Jurkat, Clone E6-1 (cell line): ENCODE measurements at places on chromosomes 11 and 22.

DNA sequence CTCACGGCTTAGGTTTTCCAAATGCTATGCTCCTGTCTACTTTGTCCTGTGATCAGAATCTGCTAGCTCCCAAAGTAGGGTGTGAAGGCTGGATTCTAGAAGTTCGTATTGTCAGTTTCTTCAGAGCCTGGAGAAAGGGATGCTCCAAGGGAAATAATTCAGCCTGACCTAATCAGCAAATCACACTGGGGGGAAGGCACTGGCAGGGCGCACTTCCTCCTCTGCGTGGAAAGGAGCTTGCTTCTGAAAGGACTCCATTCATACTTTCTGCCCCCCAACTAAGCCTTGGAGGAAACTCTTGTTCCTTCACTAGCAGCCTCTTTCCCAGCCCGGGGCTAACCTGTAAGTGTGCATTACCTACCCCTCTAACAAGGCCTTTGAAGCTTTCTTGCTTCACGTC is 165.9 kb downstream of the NAV2 start:
- DNase-seq, result no peak

DNA sequence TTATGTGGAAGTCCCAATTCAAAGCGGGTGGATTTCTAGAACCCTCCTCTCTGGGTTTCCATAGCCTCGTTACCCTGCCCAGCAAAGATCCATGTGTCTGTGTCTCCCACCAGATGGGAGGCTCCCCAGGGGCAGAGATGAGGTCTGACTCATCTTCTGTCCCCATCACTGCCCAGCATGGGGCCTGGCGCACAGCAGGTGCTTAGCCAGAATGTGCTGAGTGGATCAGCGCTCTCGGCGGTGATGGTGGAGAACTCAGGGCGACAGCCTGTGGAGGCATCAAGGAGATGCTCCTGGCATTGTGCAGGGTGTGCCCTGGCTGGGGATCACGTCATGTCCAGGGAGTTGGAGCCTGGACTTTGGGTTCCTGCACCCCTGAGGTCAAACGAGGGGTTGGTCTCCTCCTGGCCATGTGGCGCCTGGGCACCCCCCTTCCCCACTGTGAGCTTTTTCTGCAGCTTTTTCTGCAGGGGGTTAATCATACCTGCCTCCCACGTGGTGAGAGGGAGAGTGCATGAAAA is 46.1 kb upstream of the RFPL3 start:
- no peak for DNase-seq

DNA sequence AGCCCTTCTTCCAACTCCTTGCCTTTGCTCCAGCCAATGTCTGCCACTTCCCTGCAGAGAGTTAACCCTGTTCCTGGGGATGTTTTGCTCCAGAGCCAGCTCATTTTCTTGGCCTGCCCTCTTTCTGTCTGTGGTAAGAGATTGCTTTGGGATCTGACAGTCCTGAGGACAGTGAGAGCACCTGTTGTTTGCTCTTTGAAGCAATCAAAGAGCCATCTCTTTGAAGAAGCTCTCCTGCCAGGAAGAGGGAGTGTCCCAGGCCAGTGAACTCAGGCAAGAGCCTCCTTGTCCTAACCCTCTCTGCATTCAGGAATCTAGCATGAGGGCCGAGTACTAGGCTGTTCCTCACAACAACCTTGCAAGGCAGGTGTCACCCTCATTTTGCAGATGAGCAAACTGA is 42.2 kb downstream of the TRAF6 start:
- DNase-seq, result no peak

DNA sequence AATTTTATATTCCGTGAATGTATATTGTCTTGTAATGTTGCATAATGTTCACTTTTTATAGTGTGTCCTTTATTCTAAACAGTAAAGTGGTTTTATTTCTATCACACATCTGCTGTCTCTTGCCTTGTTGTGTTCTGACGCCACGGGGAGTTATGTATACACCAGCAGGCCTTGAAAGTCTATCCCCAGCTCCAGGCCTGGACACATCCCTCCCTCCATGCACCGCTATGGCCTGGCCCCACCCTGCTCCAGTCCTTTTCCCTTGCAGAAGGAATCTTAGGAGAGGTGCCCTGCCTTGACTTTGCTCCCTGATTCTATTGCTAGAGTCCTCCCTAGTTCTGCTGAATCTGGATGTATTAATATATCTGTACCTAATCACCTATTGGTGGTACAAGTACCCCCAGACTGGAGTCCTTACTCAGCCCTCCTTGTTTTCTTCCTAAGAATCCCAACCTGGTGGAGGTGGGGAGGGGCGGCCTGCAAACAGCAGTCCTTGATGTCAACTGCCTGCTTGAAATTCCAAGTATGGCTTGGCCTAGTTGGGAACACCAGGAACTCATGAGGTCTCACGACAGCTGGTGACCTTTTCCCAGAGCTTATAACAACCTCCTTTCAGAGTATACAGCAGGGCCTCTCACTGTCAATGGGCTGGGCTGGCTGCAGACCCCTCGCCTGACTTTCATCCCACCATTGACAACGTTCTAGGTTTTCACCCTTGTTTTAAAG is 61.6 kb downstream of the TIMP3 start:
- no peak for DNase-seq

GRCh38 chr22:32286290-32286840 is 31.2 kb upstream of the SLC5A4 start:
- no peak for DNase-seq

DNA sequence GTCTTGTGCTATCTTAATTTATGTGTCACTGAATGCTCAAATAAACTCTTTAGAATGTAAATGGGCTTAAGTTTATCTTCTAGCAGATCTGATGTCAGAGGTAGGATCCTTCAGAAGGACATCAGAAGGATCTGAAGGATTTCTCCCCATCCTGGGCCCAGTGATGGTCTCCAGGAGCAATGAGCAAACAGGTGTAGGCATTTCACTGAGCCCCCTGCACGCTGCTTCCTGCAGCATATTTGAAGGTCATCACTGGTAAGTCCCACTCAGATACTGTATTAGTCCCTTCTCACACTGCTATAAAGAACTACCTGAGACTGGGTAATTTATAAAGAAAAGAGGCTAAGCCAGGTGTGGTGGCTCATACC is 4.5 kb downstream of the GSTP1 start:
- DNase-seq, result no peak

DNA sequence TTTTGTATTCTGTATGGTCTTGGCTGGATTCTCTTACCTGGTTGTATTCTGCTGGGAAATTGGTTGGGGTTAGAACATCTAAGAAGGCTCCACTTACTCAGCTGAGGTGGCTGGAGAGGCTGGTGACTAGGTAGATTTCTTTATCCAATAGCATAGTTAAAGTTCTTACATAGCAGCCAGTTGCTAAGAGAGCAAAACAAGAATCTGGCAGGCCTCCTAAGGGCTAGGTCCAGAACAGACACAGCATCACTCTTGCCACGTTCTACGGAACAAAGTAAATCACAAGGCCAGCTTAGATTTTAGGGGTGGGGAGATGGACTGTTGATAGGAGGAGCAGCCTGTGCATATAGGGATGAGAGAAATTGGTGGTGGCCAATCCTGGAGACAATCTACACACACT is 141.3 kb upstream of the CCDC90B start:
- DNase-seq, result no peak

DNA sequence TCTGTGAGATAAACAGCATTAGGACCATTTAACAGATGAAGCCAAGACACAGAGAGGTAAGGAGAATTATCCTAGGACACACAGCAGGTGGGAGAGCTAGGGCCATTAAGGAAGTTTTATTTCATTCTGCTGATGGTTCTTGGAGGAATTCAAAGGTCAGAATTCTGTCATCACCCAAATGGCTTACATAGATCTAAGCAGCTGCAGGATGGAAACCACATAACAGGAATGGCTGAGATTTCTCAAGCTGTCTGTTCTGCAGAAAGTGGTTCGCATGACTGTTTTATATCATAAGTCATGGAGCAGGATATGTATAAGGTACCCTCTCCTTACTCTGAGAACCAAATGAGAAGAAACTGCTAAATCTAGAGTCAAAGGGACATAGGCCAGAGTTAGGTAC is 163.2 kb upstream of the NARS2 start:
- DNase-seq, result no peak

GRCh38 chr11:105574974-105575373 is 34.9 kb upstream of the GRIA4 start:
- no peak for DNase-seq

- no peak for DNase-seq
These were observed 57.7 kb upstream of the EP300 start for GRCh38 chr22:41034706-41035105.

- no peak for DNase-seq
These were observed 38.0 kb downstream of the IGSF9B start for GRCh38 chr11:133918608-133919260.

- no peak for DNase-seq
These were observed 4.9 kb downstream of the CWC15 start for GRCh38 chr11:94968334-94968958.

GRCh38 chr11:34284811-34285481 is 72.9 kb downstream of the ABTB2 start:
- DNase-seq, result no peak

DNA sequence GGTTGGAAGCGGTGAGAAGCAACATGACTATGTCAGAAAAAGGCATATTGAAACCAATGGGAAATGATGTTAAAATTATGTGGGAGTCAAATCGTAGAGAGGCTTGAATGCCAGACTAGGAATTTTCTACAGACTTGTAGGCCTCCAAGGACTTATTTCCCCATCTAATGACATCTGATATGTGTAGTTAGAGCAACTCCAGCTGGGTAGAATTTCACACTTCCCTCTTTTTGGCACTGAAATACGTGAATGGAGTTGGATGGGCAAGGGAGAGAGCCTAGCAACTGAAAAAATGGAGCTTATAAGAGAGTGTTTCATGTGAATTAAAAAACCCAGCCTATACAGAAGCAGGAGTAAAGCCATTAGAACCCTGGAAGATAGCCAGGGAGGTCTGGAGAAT is 304.2 kb downstream of the INSC start:
- no peak for DNase-seq

DNA sequence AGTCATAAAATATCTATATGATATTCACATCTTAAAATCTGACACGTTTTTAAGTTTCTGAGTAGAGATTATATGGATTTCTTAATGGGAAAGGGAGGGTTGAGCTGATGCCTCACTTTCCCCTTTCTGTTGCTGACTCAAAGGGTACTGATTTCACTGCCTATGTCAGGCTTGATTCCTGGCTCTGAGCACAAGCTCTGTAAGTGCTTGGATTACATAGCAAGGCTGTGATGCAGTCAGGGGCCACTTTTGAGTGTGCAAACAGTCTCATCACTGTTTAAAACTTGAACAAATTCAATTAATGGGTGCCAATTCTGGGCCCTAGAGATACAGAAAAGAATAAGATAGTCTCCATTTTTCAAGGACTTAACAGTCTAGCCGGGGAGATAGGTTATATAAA is 14.4 kb downstream of the ATXN10 start:
- DNase-seq, result no peak

GRCh38 chr11:94934362-94934761 is 39.0 kb downstream of the CWC15 start:
- DNase-seq, result peak; percentile 58

DNA sequence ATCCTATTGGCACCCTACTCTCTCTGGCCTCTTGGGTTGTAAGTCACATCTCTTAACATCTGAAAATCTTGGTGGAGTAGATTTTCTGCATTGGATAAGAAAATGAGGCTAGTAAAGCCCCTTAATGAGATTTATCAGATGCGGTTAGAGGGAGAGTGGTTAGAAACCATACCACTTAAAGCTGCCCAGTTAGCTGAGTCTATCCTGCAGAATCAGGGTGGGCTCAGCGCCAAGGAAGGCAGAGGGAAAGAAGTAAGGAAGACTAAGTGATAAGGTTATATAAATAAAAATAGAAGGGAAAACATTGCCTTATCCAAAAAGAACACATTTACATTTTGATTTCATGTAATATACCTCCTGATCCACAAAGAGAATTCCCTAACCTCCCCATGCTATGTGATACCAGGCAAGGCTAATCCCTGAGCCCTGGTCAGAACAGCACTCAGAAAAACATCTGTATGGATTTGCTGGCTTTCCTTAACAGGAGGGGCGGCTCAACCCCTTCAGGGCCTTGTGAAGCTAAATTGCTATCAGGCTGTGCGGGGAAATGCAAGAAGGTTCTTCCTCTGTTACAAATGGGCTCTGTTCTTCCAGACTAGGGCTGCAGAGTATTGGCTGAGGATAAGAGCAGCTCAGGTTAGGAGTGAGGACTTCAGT is 101.7 kb downstream of the SNX19 start:
- DNase-seq, result no peak

DNA sequence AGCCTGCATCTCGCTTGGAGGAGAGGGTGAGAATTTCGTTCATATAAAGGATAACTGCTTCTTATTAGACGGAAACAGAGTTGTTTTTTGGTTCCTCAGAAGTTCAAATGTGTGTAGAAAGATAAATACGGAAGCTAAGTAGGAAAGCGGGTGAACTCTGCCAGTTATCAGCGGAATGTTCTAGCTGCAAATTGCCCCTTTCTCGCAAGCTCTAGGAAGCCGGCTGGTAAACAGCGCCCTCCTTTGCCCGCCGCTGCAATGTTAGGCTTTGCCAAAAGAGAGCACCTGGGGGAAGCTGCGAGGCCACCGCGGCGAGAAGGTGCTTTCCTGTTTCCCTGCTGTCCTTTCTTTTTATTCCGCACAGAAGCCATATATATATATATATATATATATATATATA is 67.0 kb downstream of the IGLL5 start:
- no peak for DNase-seq

DNA sequence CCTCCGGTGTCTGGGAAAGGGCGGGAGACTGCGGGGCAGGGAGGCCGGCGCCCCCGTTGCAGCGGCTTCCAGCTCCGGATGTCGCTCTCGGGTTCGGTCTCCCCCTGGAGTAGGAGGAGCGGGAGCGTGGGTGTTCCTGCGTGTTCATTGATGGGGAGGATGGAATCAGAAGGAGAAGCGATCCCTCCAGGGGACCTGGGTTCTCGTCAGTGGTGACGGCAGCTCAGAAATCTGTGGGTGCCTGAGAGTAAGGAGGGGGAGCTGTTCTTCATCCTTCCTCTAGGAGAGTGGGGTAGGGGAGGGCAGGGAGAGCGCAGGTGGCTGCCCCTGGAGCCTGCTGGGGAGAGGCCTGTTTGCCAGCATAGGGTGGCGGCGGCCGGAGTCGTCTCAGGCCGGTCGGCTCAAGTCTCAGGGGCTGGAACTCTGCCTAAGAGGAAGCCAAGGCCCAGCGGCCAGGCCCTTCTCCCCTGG is 1.1 kb downstream of the UBASH3B start:
- no peak for DNase-seq
